Glomerular endothelial cell (primary cell): ENCODE measurements at places on chromosomes 2 and 18. TPM values are rescaled to one million over a fixed set of nuclear protein-coding genes. Genes with fewer than 3 reads are reported as not detected.

Gene THUMPD2
- total RNA-seq: 4.3 and 6.0 TPM in 2 replicates

Gene NT5DC4
- not detected in 2 replicates for total RNA-seq

Gene LHCGR
- total RNA-seq: 0.70 TPM in 1 of 2 replicates, not detected in the other

DNA sequence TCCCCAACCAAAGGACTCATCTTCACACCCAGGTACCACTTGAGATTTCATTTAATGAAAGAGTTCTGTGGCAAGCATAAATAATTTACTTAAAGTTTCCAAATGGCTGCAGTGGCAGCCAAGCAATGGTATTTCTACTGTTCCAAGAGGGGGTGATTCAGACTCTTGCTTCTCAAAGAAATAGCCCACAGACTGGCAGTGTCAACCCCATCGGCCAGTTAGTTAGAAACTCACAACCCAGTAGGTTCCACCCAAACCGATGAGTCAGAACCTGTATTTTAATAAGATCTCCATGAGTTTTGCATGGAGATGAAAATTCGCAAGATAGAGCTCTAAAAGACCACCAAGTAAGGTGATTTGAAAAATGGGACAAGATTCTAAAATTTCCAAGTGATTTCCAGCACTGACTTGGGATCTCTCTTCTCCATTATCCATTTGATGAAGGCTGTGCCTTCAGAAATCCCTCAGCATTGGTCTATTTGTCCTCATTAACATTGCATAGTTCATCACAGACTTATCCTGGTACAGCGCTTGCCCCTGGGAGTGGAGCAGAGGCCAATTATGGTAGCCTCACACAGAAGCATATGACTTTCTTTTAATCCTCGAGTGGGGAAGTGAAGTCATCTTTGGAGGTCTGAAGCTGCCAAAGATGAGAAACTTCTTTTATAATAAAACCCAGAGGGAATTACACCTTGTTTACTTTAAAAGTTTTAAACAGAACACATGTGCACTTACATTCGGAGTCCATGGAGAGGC is 361.4 kb upstream of the ID2 start:
- DNase-seq: no peak

- no peak for DNase-seq
Measured at GRCh38 chr2:235418918-235419317, 74.9 kb upstream of the AGAP1 start.

Gene ST6GAL2
- total RNA-seq: 17.4 and 39.5 TPM in 2 replicates

DNA sequence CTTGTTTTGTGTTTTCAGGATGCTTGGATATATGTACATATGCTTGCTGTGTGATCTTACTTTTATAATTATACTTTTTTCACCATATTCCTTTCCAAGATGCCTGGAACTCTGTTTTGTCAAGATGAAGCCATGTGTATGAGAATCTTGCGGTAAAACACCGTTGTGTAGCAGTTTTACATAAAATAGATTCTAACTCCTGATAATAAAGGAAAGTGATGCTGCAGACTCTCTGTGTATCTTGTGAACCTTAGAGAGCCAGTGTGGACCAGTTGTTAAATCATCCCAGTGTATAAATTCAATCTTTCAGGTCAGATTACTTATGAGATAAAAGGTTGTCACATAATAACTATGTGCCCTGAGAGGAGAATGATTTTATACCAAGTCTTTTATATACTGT is 12.5 kb upstream of the ITGA4 start:
- no peak for DNase-seq
